Ureter (tissue), 1 donor: ENCODE measurements at places on chromosomes 1 and 21. TPM values are rescaled to one million over a fixed set of nuclear protein-coding genes. Genes with fewer than 3 reads are reported as not detected.

DNA sequence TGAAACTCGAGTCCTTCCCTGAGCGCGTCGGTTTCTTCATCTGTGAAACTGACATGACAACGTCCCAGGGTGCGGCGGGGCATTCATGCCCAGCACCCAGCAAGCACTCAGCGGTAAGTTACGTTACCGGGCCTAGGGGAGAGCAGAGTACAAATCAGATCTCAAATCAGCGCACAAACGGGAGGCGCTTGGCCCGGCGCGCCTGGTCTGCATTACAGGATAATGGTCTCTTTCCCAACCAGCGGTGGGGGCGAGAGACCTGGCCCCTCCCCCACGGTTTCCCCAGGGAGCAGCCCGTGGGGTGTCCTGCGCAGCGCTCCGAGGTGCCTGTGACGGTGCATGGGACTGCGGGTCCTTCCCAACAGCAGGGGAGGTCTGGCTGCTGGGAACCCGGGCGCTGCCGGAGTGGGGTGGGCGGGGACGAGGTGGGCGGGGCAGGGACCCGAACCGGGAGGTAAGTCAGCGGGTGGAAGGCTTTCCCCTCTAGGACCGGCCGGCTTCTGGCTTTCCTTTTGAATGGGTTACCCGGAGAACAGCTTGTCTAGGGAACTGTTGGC is 1.0 kb downstream of the TMEM51 start:
- peak; percentile 66 for DNase-seq

The HPDL gene
- total RNA-seq = 2.3 TPM

GRCh38 chr1:6003568-6004411 is 11.6 kb upstream of the NPHP4 start:
- DNase-seq = no peak

GRCh38 chr1:84347932-84348555 is 46.5 kb downstream of the SAMD13 start:
- DNase-seq = no peak

DNA sequence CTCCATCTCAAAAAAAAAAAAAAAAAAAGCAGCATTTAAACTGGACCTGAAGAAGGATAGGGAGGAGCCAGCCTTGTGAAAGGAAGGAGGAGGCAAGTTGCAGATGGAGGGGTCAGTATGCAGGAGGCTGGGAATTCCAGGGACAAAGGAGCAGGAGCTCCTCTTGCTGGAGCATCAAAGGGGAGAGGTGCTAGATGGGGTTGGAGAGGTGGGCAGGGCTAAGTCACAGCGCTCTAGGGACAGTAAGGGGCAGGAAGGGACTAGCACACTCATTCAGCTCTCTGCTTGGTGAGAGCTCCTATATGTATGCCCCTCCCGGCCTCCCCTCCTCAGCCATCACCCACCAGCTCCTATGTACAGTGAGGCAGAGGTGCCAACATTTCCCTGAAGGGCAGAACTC is 26.8 kb downstream of the MAP7D1 start:
- DNase-seq = no peak

- DNase-seq = no peak
These were observed 422.2 kb upstream of the DEPDC1 start for GRCh38 chr1:68919075-68919474.

The OR11L1 gene
- total RNA-seq = not detected

The CAMK1G gene
- 0.68 TPM for total RNA-seq

The LCK gene
- total RNA-seq = 3.8 TPM

The OR14K1 gene
- not detected for total RNA-seq

The MRPL37 gene
- total RNA-seq = 50.9 TPM

The CD48 gene
- 6.0 TPM for total RNA-seq

The ZBTB17 gene
- 44.4 TPM for total RNA-seq

DNA sequence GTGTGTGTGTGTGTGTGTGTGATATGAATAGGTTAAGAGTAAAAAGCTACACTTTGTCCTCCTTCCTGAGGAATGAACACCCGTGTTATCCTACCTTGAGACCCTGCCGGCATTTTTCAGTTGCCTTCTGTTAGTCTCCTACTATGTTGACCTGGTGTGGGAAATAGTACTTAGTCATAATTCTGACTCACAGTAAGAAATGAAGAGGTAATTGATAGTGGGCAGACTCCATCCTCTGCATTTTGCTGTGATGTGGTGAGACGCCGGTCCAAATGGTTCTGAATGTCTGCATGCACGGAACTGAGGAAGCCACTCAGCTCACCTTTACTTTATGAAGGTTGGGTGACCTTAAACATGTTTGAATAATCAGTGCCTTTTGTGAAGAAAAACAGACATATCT is 12.6 kb downstream of the CD101 start:
- DNase-seq = no peak

GRCh38 chr1:234771642-234772344 is 161.8 kb upstream of the IRF2BP2 start:
- no peak for DNase-seq

DNA sequence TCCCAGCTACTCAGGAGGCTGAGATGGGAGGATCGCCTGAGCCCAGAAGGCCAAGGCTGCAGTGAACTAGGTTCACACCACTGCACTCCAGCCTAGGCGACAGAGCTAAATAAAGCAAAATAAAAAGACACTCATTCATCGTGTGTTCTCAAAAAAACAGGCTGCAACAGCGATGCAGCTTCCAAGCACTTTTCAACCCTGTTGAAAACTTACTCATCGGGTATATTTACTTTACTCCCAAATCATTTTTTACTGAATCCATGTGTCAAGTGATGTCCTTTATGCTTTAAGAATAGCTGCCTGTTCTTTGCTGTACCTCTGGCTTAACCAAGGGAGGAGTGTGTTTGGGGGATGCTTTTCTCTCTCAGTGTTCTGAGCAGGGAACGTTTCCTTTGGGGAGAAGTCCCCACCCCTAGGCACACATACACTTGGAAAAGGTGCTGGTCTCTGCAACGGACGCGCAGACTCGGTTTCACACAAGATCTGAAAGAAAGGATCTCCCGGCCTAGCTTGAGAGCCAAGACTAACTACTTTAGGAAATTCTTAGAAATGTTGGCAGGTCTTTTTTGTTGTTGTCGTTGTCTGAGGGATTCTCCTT is 1.4 kb downstream of the MAP1LC3C start:
- DNase-seq = no peak

- no peak for DNase-seq
These were observed 37.3 kb upstream of the CSF3R start for GRCh38 chr1:36520056-36520455.

The CASQ1 gene
- total RNA-seq = 10.5 TPM

- peak; percentile 65 for DNase-seq
These were observed 9.3 kb upstream of the SRARP start for GRCh38 chr1:15994590-15995351.

The S100A14 gene
- 51.3 TPM for total RNA-seq

GRCh38 chr1:28789412-28789811 is 22.6 kb upstream of the OPRD1 start:
- DNase-seq = no peak
